Stimulated activated CD4-positive, alpha-beta T cell treated with anti-CD3 and anti-CD28 coated beads, Interleukin-15, amount 100 ng/mL, for 1 hour (primary cell): ENCODE measurements at places on chromosomes 4 and X.
A peak's percentile ranks its signal among the peaks of the same experiment; 100 is the strongest.

- DNase-seq = no peak
Observed at GRCh38 chr4:158134222-158134621, 38.6 kb downstream of the GASK1B start.

GRCh38 chr4:84680956-84681355 lies 98.0 kb downstream of the CDS1 start:
- no peak for DNase-seq

DNA sequence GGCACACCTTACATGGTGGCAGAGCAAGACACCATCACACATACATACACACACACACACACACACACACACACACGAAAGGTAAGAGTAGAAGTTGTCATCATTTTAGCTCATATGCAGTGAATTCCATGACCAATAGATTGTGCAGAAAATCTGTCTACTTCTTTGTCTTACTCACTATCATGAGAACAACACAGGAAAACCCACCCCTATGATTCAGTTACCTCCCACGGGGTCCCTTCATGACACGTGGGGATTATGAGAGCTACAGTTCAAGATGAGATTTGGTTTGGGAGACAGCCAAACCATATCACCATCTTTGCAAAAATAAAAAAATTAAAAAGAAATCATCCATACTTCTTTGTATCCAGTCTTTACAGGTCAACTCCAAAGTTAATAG lies 221.1 kb downstream of the BMPR1B start:
- DNase-seq = no peak

GRCh38 chrX:52923781-52924241 lies 26.7 kb downstream of the FAM156B start:
- DNase-seq = no peak

GRCh38 chr4:2364654-2365053 lies 53.8 kb downstream of the ZFYVE28 start:
- DNase-seq = peak; percentile 33

GRCh38 chr4:68175562-68176155 lies 46.0 kb upstream of the TMPRSS11F start:
- DNase-seq = no peak
